ENCODE measurements at places on chromosomes 4 and X. TPM values are rescaled to one million over a fixed set of nuclear protein-coding genes. Genes with fewer than 3 reads are reported as not detected.

DNA sequence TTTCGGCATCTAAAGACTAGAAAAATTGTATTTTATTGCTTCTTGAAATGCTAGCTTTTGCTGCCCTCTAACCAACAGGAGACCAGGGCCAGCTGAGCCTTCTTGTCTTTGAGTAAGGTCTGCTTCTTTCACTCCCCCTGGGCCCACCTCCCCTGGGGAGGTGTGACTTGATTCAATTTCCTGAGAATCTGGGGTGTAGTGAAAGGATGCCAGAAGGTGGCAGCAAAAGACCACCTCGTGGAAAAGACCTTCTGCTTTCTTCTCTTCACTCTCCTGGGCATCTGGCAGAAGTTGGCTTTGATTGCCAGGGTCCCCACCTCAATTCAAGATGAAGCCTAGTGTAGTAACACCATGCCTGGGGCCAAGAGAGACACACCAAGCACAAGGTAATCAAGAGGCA lies 96.5 kb upstream of the MAOA start:
- H3K4me3 ChIP-seq = no peak overlapping the region
- no peak for DNase-seq
- H3K27ac ChIP-seq = no peak overlapping the region
- H3K27me3 ChIP-seq = peaks cover 5% of the 10 kb centered on the region
- H3K36me3 ChIP-seq = no peaks in the 10 kb centered on the region

- H3K36me3 ChIP-seq = no peaks in the 10 kb centered on the region
- DNase-seq = peak; percentile 47
- no peaks in the 10 kb centered on the region for H3K4me1 ChIP-seq
- H3K27ac ChIP-seq = no peak overlapping the region
- peaks cover 25% of the 10 kb centered on the region for H3K27me3 ChIP-seq
These were observed 1.7 kb upstream of the ZFP92 start for GRCh38 chrX:153409414-153410101.

DNA sequence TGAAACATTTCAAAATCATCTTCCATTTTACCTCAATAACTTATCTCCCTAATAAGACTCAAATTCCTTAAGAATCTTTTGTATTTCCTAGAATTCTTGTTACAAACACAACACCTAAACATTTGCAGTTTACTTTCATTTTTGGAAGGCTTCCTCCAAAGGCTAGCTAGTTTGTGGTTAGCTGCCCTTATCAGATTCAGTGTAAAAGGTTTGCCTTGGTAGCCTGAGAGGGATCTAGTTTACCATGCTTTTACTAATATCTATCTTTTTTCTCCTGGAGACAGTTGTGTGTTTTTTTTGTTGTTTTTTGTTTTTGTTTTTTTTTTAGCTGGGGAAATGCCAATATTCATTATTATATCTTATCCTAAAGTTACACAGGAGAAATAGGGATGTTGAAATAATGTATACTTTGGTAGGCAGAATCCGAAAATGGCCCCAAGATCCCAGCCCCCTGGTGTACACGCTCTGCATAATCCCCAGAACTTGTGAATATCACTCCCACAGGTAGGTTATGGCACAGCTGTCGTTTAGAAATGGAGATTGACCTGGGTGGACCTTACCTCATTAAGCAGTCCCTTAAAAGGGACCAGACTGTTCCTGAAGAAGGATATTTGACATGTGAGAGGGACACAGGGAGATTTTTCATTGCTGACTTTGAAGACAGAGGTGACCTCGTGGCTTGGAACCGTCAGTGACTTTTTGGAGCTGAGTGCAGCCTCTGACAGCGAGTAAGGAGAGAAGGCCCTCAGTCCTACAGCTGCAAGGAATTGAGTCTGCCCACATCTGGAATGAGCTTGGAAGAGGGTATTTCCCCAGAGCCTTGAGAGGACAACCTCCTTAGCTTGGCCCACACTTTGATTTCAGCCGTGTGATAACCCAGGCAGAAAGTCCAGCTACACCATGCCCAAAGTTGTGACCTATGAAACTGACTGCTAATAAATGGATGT lies 33.4 kb downstream of the SEPTIN11 start:
- DNase-seq = no peak
- H3K36me3 ChIP-seq = peaks cover 3% of the 10 kb centered on the region
- no peaks in the 10 kb centered on the region for H3K27me3 ChIP-seq
- no peak overlapping the region for H3K4me3 ChIP-seq

GRCh38 chrX:145803508-145803907 lies 14.1 kb upstream of the SLITRK2 start:
- no peak for DNase-seq
- no peaks in the 10 kb centered on the region for H3K4me1 ChIP-seq
- H3K36me3 ChIP-seq = no peaks in the 10 kb centered on the region
- H3K27me3 ChIP-seq = no peaks in the 10 kb centered on the region
- H3K27ac ChIP-seq = no peak overlapping the region
- no peak overlapping the region for H3K4me3 ChIP-seq

GRCh38 chrX:13697976-13698375 lies 9.0 kb downstream of the RAB9A start:
- no peaks in the 10 kb centered on the region for H3K27me3 ChIP-seq
- DNase-seq = no peak
- H3K4me3 ChIP-seq = no peak overlapping the region
- H3K4me1 ChIP-seq = peaks cover 22% of the 10 kb centered on the region
- no peak overlapping the region for H3K27ac ChIP-seq

The TRPC5OS gene
- not detected for total RNA-seq

The SMIM10 gene
- 7.1 TPM for total RNA-seq
